NCI-H774 (cell line): ENCODE measurements at places on chromosomes 6 and 20.

DNA sequence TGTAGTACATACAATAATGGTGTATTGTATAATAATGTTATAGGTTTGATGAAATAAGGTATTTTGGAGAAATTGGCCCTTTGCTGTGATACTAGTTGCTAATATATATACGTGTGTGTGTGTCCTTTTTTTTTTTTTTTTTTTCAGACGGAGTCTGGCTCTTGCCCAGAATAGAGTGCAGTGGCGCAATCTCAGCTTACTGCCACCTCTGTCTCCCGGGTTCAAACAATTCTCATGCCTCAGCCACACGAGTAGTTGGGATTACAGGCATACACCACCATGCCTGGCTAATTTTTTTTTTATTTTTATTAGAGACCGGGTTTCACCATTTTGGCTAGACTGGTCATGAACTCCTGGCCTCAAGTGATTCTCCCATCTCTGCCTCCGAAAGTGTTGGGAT lies 23.3 kb downstream of the SENP6 start:
- DNase-seq: no peak

GRCh38 chr6:82057846-82058554 lies 189.5 kb downstream of the IBTK start:
- DNase-seq: peak; percentile 58

DNA sequence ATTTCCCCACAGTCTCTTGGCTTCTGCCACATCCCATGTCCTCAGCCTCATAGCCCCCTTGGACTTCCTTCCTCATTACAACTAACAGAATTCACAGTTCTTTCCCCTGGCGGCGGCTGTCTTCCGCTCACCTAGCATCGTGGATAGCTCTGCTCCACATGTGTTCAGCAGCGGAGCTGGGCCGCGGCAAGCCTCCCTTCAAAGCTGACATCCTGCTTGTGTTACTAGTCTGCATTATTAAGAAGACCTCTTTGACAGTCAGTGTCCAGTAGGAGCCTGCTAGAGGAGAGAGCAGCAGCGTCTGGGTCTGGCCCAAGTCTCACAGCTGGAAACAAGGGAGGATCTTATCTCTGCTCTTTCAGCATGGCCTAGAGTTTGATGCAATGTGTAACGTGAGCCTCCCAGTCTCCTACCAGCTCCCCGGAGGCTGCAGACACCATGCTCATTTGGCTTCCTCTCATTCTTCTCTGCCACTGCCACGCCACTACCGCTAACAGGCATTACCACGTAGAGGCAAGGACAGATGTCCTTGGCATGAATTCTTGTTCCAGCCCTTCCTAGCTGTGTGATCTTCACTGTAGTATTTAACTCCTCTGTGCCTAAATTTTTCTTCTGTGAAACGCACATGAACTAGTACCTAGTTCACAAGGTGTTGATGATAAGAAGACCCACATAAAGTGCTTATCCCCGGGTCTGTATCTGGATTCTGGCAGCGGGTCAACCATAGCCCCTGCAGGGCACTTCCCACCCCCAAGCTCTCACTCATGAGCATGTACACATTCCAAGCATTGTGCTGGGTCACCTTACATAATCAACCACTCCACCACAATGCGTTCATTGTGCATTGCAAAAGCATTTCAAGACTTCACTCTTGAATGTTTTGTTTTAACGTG lies 107.1 kb upstream of the BACH2 start:
- DNase-seq: no peak

GRCh38 chr6:17881085-17881858 lies 106.2 kb downstream of the KIF13A start:
- DNase-seq: no peak

GRCh38 chr6:128981716-128982115 lies 98.8 kb downstream of the LAMA2 start:
- DNase-seq: no peak

DNA sequence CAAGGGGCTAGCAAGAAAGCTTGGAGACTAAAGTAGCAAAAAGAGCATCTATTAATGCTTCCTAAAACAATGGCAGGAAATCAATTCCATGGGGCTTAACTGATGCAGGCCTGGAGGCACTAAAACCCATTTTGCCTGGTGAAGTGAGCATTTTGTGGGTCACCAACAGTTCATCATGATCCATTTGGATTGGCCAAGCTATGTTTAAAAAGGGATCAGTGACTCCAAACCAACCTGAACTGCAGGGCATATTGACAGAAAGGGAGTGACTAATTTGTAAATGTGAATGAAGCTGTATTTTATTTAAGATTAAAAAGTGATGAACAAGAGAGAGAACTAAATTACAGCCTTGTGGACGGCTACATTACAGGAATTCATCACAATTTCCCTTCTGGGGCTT lies 132.0 kb downstream of the PCSK2 start:
- no peak for DNase-seq

- DNase-seq: no peak
These were observed 3.4 kb upstream of the DLL1 start for GRCh38 chr6:170294298-170294730.

DNA sequence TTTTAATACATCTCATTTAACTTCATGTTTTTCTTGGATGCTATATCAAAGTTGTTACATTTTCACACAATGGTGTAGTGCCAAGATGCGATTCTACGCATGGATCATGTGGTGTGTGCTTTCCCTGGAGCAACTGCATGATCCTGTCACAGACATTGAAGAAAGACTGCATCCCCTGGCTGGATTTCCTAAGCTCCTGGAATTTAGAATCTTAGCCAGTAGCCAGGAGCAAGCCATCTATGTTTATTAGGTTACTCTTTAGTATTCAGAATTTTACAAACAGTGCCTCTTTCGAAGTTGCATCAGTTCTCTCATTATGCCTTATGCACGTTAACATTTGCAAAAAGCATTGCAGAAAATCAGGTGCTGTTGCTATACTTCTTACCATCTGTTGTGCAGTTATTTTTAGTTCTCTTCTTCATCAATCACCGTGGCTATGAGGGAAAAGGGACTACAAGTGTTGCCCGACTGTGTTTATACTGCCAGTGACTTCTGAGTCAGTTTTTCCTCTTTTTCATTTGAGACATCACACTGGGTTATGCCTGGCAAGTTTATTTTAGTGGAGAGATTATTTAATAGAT lies 584.2 kb downstream of the BCKDHB start:
- no peak for DNase-seq

DNA sequence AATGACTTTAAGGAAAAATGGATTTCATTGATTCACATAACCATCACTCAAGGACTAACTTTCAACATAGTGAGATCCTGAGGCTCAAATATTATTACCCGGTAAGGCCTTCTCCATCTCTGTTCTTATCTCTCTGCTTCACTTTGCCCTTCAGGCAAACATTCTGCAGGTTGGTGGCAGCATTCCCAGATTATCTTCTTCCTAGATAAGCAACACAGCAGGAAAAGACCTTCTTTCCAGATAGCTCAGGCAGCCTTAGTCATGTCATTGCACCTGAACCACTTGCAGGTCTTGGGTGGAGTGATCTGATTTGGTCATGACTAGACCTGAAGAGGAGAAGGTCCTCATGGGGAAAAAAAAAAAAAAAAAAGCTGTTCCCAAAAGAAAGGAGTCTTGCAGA lies 5.3 kb upstream of the HIVEP2 start:
- DNase-seq: no peak

DNA sequence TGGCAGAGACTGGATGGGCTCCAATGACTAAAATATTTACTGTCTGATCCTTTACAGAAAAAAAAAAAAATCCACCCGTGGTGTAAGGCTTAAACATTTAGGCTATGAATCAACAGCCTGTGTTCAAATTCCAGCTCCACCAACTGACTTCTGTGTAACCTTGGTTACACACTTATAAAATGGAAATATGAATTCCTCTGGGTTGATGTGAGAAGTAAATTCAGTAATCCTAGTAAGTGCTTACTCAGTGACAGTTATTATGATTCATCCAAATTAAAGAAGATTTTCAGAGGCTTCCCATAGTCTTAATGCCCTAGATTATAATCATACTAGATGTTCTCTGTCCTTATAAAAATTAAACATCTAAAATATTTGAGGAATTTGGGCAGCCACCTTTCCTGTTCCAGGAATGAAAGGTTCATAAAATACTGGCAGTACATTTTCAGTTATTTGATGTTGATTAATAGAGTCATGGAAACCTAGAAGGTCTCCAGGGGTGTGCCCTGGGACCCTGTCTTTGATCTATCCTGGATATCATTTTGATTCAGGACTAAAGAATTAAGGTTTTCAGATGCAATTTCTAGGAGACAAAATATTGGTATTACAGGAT lies 180.3 kb upstream of the ZNF217 start:
- DNase-seq: no peak

DNA sequence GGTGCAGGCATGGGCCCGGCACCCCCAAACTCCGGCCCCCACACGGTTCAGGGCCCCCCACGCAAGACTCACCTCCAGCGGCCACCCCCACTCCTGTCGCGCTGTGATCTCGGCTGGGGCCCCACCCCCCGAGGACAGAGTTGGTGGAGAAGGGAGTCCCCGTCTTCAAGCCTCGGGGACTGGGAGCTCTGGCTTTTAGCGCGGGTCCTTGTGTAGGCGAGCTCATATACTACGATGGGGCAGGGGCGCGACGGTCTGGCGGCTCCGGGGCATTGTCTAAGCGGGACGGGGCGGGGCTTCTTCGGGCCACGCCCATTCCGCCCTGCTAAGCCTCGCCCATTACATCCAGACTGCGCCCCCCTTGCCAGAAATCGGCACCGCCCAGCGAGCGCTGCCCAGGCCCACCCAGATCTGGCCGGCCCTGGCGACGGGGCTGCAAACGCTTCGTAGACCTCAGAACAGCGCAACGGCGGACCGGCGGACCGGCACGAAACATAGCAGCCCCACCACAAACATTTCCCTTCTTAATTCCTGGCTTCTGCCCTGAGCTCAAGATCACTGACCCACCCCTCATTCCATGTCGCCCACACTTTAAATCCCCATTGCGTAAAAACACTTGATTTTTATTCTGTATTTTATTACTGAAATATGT lies 1.0 kb upstream of the DDAH2 start:
- DNase-seq: peak; percentile 38

DNA sequence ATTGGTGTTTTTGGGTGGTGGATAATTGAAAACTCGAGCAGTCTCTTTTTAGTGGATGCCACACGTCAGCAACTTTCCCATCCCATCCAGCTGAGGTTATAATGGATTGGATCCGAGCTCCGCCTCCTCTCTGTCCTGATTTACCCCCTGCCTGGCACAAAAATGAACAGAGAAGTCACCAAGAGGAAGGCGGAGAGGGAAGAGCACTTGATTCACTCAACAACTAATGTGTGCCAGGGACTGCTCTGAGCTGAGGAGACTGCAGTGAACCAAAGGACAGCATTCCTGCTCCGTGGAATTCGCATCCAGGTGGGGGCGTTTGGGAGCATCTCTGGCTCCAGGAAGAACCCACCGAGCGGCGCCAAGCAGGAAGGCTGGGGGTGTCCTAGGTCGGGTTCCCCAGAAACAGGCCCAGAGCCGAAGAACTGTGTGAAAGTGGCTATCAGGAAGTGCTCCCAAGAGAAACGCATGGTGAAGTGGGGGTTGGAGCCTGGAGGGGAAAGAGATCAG lies 95.8 kb upstream of the NAA20 start:
- no peak for DNase-seq

DNA sequence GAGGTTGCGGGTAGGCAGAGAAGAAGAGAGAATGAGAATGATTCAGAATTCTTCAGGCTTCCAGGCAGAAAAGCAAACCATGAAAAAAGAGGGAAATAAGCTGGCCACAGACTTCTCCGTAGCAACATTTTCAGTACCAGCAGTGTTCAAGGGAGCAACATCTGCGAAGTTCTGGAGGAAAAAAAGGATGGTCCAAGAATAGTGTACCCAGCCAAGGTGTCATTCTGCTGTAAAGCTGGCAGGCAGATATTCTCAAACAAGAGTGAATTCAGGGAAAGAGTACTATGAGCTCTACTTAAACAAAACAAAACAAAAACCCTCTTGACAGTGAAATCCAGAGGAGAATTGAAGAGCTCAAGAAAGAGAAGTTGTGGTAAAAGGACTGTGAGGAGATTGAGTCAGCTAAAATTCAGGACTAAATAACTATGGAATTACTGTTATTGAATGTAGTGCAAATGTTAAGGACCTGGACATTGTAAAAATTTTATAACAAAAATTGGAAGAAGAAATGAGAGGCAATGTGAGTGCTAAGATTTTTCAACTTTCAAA lies 86.5 kb downstream of the ATRN start:
- DNase-seq: no peak
